Activated naive CD4-positive, alpha-beta T cell treated with anti-CD3 and anti-CD28 coated beads, Interleukin-2, amount 50 U/mL, for 72 hours (primary cell): ENCODE measurements at places on chromosomes 12 and 14.

- DNase-seq: no peak
These were observed 15.6 kb downstream of the KLHDC2 start for GRCh38 chr14:49783394-49784014.

- peak; percentile 62 for DNase-seq
These were observed 23.8 kb upstream of the PHC1 start for GRCh38 chr12:8890313-8891085.

- no peak for DNase-seq
These were observed 8.6 kb downstream of the PLEKHH1 start for GRCh38 chr14:67541448-67542387.

DNA sequence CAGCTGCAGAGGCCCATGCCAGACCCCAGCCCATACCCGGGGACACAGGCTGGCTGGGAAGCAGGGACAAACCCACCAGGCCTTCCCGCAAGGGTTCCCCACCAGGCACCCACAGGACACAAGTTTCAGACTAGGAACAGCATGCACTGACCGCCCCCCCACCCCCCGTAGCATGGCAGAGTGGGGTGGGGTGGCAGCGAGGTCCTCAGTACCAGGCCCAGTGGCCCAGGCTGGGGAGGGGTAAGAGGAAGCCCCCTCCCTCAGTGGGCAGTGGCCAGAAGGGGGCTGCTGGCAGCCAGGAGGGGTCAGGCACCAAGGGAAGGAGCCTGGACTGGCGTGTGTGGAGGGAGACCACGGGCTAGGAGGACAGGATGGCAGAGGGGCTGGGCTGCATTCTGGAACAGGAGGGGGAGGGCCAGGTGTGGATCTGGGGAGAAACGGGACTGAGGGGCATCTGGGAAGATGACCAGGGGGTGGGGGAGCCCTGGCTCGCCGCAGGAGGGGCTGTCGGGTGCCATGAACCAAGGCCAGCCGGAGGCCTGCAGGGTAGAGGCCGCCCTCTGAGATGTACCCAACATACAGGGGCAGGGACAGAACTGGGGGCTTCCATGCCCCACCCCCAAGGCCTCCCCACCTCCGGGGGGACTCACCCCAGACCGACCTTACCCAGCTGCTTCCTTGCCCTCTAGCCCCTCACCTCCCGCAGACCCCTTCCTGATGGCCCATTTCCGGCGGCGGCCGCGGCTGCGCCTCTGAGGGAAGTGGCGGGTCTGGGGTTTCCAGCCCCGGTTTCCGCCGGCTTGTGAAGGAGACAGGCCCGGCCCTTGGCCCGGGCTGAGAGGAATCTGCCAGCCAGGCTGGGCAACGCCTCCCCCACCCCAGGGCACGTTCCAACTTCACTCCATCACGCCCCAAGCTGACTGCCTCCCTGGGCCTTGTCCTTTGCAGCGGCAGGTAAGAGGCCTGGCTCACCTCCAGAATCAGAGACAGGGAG lies 5.6 kb upstream of the JAG2 start:
- DNase-seq: no peak

- no peak for DNase-seq
These were observed 181.8 kb downstream of the GRIN2B start for GRCh38 chr12:13799574-13799973.

DNA sequence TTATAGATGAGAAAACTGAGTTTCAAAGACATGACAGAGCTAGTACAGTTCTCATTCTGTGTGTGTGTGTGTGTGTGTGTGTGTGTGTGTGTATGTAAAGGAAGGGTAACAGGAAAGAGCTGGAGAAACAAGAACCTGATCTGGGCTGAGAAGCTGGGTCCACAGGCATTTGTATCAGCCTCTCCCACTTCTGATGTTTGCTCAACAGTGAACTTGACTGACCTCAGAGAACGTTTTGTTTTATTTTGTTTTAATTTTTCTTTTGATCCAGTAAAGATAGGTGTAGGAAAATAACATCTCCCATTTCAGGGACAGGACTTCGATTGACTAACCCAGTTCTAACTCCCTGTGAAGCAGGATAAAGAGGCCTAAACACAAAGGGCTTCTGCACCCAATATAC lies 85.4 kb downstream of the STXBP6 start:
- DNase-seq: no peak

DNA sequence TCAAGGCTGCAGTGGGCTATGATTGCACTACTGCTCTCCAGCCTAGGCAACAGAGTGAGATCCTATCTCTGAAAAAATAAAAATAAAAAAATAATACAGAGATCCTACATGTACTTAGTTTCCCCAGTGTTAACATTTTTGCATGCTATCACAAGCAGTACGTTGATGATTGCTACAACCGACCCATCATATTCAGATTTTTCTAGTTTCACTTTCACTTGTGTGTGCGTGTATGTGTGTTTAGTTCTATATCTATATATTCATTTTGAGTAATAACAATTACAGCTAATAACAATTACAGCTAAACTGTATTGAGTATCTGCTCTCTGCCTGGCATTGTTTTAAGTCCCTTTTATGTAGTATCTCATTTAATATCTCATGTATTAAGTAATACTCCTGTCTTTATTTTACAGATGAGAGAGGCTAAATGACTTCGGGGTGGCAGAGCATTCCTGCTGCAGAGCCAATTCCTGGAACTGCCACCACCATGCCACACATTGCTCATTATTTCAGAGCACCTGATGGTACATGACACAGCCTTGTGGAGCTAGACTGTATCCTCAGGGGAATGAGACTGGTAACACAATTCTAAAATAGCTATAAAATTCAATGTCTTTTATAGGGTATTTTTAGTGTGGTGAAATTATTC lies 153.1 kb downstream of the BCAT1 start:
- DNase-seq: no peak
